Mononuclear cell (primary cell): ENCODE measurements at places on chromosomes 11 and 22. TPM values are rescaled to one million over a fixed set of nuclear protein-coding genes. Genes with fewer than 3 reads are reported as not detected.

Gene ANKK1
- total RNA-seq: 0.31 TPM

Gene APOL4
- total RNA-seq: not detected

Gene IL18
- 13.0 TPM for total RNA-seq

Gene OR8G5
- not detected for total RNA-seq

Gene MPZL2
- 1.5 TPM for total RNA-seq

Gene ZNF280B
- 1.2 TPM for total RNA-seq

Gene OR6T1
- total RNA-seq: not detected
